Smooth muscle cell of the pulmonary artery (primary cell): ENCODE measurements at places on chromosomes 4 and X. TPM values are rescaled to one million over a fixed set of nuclear protein-coding genes. Genes with fewer than 3 reads are reported as not detected.

KDR gene
- total RNA-seq, result 7.1 and 13.3 TPM in 2 replicates

NXF3 gene
- 0.07 TPM in 1 of 2 replicates, not detected in the other for total RNA-seq

SCRG1 gene
- 0.50 and 3.6 TPM in 2 replicates for total RNA-seq

ZMAT1 gene
- 0.98 and 1.1 TPM in 2 replicates for total RNA-seq

NOX1 gene
- total RNA-seq, result not detected in 2 replicates

RTL9 gene
- 0.13 and 0.30 TPM in 2 replicates for total RNA-seq

TMEM31 gene
- total RNA-seq, result not detected in 2 replicates

LDB2 gene
- total RNA-seq, result 11.3 and 70.6 TPM in 2 replicates

NPY1R gene
- total RNA-seq, result 5.5 and 33.2 TPM in 2 replicates

BMP3 gene
- 0.13 TPM in 2 replicates for total RNA-seq

SLC9A6 gene
- total RNA-seq, result 22.8 and 26.6 TPM in 2 replicates

KLHL13 gene
- 8.6 and 10.6 TPM in 2 replicates for total RNA-seq

SCML1 gene
- total RNA-seq, result 8.5 TPM in 2 replicates
